GM13976 (cell line): ENCODE measurements at places on chromosomes 7 and 10.

DNA sequence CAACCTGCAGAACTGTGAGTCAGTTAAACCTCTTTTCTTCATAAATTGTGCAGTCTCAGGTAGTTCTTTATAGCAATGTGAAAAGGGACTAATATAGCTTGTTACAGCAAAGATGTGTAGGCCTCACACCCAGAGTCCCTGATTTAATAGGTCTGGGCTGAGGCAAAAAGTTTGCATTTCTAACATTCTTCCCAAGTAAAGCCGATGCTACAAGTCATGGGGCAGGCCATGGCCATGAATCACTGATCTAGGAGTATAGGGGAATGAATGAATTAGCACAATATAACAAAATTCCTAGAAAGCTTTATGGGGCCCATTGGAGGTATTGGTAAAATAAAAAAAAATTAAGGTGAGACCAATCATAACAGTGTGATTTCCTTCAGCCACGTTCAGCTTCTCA is 11.5 kb upstream of the AASS start:
- DNase-seq, result no peak

DNA sequence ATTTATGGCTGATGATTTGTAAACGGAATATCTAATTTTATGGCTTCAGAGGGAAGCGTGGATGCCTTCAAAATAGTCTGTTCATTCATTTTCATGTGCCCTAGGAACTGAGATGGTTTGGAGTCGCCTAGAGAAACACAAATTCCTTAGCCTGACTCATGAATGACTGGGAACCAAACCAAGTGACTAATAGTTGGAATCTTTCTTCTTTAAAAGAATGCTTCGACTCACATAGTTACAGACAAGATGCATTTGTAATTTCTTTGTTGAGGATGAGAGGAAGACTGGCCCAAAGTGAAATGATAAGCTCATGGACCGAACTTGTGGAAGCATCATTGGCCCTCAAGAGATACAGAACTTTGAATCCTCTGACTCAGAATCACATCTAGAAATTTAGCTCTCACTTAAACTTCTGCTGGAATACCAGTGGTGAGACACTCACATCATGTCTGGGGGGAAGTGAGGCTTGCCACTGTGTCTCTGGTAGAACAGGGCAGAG is 1107.2 kb downstream of the NRG3 start:
- DNase-seq, result no peak

DNA sequence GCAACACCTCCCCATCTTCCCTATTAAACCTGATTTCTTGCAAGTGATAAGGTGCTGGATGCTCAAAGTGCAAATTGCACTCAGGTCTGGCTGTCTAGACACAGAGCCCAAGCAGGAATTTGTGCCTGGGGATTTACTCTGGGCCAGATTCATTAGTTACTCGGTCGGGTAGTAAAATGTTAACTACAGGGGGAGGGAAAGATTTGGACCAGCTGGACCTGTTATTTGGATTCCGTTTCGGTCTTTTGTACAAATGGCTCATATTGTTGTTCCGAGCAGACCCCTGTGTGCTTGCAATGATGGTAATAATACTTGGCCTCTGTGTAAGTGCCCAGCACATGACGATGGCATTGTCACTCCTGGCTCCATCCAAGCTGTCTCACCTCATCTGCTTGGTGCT is 609.6 kb downstream of the KCNMA1 start:
- no peak for DNase-seq

- DNase-seq, result no peak
Observed at GRCh38 chr7:82615527-82615926, 171.9 kb upstream of the CACNA2D1 start.

GRCh38 chr7:28836716-28837115 is 121.4 kb downstream of the TRIL start:
- no peak for DNase-seq

DNA sequence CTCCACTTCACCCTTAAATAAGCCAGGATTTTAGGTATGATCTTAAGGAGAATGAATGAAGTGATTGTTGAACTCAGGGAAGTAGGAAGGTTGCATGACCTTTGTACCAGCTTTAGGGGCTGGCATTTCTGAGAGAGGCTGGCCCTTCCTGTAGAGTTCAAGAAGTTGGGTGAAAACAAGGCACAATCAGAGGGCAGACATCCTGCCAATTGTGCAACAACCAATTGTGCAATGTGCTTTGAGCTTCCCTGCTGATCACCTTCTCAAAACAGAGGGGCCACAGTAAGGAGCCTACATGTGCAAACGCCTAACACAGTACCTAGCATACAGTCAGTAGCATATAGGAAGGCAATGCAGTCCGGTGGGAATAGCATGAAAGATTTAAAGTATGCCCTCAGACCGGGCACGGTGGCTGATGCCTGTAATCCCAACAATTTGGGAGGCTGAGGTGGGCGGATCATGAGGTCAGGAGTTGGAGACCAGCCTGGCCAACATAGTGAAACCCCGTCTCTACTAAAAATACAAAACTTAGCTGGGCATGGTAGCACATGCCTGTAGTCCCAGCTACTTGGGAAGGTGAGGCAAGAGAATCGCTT is 5.4 kb downstream of the CPVL start:
- no peak for DNase-seq

DNA sequence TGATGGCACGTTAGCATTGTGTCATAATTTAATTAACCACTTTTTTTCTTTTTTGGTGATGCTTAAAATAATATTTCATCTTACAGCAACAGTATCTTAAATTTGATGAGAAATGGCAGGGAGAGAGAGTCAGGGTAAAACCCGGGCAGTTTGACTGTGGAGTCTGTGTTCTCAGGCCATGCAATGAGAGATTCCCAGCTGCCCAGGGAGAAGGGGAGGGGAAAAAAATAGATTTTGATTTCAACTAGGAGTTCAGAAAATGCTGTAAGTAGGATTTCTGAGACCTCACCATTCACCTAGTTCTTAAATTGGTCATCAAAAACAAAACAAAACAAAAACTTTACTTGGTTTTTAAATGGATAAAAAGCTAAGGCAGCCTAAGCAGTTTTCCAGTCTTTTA is 37.4 kb upstream of the XPNPEP1 start:
- DNase-seq, result no peak

DNA sequence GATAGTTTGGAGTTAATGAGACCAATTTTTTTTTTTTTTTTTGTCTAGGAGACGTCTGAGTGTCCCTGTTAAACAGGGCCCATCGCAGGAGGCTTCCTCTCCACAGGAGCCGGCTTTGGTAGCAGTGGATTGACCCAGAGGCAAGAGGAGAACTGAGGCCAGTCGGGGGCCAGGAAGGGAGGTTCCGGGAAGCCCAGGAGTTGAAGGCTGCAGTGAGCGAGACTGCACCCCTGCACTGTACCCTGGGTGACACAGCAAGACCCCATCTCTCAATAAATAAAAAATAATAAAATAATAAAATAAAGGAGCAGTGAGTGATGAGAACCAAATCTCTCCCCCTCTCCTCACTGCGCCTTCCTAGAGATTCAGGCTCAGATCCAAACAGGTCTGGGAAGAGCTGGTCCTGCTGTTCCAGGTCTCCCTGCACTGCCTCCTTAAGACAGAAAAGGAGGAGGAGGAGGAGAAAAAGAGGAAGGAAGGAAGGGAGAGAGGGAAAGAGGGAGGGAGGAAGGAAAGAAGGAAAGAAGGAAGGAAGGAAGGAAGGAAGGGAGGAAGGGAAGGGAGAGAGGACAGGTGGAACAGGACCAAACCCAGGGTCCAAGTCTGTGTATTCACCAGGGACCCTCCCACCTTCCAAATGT is 3.5 kb downstream of the MNX1 start:
- no peak for DNase-seq
